ENCODE measurements at places on chromosomes 4 and X.

GRCh38 chrX:153499876-153500275 lies 5.1 kb downstream of the BGN start:
- no peak for DNase-seq

DNA sequence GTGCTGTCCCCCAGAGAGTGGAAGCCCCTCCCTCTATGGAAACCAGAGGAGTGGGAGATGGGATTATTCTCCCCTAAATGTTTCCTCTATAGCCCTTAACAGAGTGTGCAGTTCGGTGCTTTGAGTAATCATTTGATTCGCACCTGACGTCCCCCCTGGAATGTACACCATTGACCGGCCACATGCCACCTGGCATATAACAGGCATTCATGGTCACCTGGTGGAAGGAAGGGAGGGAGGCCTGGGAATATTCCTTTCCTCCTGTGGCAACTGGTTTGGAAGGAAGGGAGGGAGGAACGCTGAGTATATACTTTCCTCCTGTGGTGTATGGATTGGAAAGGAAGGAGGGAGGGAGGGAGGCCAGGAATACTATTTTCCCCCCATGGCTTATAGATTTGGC lies 77.2 kb downstream of the CRMP1 start:
- no peak for DNase-seq

- no peak for DNase-seq
Observed at GRCh38 chrX:153967536-153968224, 3.9 kb downstream of the HCFC1 start.

- no peak for DNase-seq
Observed at GRCh38 chr4:146256328-146256727, 42.0 kb downstream of the REELD1 start.

- DNase-seq: no peak
Observed at GRCh38 chr4:22941688-22942375, 249.1 kb downstream of the GBA3 start.

- no peak for DNase-seq
Observed at GRCh38 chr4:43456383-43456782, 563.9 kb downstream of the GRXCR1 start.

- DNase-seq: no peak
Observed at GRCh38 chr4:38157592-38157991, 197.4 kb downstream of the PTTG2 start.

DNA sequence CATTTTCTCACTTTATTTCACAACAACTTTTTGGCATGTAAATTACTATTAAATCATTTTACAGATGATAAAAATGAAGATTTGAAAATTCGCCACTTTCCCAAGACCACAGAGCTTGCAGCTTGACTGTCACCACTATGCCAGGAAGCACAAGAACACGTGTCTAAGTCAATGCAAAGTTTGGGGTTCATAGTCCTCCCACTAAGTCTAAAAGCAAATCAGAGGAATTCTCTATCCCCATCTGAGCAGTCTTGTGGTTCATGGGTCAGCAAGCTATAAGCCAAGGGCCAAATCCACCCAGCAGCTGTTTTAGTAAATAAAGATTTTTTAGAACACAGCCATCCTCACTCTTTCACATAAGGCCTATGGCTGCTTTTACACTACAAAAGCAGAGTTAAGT lies 833.3 kb upstream of the INTU start:
- no peak for DNase-seq

GRCh38 chr4:95531141-95531540 lies 17.6 kb downstream of the UNC5C start:
- no peak for DNase-seq

GRCh38 chr4:1164040-1164439 lies 8.3 kb downstream of the SPON2 start:
- no peak for DNase-seq

DNA sequence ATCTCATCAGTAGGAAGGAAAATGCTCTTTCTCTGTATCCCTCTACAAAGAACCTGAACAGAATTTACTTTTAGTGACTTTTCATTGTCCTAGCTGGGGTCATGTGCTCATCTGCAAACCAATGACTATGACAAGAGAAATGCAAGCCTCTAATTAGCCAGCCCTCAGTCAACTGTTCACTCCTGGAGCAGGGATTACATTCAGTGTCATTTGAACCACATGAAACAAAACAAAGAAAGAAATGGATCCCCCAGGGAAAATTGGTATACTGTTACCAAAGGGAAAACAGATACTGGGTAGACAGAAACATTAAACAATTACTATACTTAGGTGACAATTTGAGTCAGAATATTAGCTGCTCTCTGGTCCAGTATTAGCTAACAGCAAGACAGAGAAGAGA lies 173.6 kb downstream of the RCHY1 start:
- no peak for DNase-seq

DNA sequence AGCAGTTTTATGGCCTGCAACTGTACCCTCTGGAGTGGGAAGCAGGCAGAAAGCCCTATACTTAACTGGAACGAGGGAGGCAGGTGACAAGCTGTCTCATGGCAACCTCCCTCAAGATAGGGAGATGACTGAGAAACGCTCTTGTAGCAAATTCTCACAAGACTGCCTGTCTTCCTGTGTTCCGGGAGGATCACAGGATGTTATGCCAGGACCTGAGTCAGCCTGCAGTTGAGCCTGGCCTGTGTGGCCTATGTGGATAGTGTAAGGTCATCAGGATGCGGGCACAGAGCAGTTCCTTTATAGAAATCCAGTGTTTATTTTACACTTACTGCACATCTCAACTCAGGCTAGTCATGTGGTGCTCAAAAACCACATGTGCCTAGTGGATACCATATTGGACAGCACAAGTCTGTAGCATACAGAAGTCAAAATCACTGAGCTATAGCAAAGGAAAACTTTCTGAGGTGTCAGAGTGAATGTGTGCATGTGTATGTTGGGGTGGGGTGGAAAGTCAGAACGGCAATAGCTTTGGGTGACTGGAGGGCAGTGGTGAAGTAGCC lies 25.2 kb downstream of the TAF7L start:
- no peak for DNase-seq

DNA sequence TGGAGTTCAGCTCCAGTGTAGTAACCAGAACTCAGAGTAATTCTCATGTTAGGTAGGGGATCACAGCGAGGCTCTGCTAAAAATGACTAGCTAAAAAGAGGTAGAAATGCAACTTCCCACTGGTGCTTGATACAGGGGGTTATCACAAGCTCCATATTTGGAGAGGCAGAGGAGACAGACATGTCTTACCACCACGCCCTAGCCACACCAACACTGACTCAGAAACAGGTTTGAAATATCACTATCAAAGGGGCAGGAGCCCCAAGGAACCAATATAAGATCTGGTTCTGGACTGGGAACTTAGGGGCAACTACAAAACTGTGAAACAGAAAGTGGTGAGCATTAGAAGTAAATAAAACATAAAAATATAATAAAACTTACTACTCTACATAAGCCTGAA lies 62.9 kb downstream of the IQCM start:
- DNase-seq: no peak

DNA sequence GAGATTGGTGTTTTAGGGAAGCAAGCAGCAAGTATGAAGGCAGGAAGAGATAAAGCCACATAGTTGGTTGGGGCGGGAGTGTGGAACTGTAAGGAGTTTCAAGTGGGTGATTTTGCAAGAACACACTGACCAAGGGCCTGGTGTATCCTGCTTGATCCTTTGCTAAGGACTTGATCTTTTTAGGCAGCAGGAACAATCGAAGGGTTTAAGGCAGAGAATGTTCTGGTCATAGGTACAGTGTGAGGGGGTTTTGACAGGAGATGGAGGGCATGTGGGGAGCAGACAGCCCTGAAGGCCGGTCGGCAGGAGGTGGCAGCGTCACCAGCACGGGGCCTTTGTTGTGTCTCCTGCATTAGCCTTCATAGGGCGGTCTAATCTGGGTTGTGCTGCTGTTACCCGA lies 54.7 kb downstream of the FAM193A start:
- DNase-seq: no peak
